ENCODE measurements at places on chromosomes 7 and 10.
A peak's percentile ranks its signal among the peaks of the same experiment; 100 is the strongest.

GRCh38 chr7:111096997-111097396 is 6.1 kb downstream of the LRRN3 start:
- no peak for DNase-seq

DNA sequence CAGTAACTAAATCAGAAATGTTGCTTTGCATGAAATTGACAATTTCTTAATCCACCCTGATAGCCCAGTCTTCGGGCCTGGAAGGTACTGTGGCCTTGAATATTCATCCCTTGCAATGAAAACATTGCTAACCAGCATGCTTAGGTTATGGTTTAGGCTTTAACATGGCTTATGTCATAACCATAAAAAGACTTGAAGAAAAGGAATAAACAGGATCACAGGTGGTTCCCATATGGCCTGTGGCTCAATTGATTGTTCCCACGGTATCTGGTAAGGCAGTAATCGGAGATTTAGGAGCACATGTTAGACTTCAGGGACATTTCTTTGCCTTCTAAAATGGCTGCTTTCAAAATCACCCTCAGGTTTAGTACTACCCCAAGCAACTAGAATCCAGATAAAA is 139.5 kb downstream of the ST7 start:
- DNase-seq = no peak

GRCh38 chr7:117238937-117239336 is 83.9 kb downstream of the WNT2 start:
- DNase-seq = no peak

GRCh38 chr10:92757066-92757710 is 67.4 kb downstream of the HHEX start:
- DNase-seq = peak; percentile 25
